Spinal cord (tissue), 10 donors: ENCODE measurements at places on chromosomes 4 and X. TPM values are rescaled to one million over a fixed set of nuclear protein-coding genes. Genes with fewer than 3 reads are reported as not detected.

DNA sequence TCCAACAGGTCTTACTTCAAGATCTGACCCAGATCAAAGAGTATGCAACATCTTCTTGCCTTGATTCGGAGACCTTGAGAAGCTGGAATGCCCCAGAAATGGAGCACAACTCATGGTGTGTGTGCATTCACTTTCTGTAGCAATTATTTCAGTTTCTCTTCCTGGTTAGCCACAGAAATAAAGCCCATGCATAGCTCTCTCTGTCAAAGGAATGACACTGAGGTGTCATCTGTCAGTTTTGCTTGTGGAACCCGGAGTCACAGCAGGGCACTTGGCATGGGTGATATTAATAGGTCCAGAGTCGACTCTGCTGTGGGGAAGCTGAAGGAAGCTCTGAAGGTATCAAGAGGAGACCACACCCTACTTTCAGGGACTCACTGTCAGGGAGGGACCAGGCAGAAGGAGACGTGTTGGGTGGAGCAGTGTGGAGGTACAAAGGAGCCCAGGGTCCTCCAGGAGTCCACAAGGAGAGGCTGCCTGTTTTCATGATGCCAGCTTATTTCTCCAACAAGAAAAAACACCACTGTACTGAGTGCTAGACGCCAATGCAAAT is 10.7 kb downstream of the CLNK start:
- H3K4me1 ChIP-seq = no peaks in the 10 kb centered on the region
- no peaks in the 10 kb centered on the region for H3K27me3 ChIP-seq
- no peak overlapping the region for H3K4me3 ChIP-seq
- DNase-seq = no peak
- H3K27ac ChIP-seq = no peak overlapping the region

DNA sequence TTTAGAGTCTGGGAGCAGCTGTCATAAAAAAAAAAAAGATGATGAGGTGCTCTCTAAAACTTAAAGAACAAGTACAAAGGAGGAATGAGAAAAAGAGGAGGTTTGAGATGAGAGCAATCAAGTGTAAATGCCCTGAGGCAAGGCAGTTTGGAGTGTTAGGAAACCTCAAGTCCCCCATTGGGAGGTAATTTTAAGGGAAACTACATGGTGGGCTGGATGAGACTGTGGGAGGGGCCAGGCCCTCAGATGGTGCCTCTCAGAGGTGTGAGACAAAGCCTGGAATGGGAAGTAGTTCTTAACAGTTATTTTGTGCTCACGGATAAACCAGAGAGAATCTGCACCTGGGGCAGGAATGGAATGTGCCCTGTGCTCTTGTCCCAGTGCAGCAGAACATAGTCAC is 1.9 kb upstream of the MAGEB3 start:
- H3K4me1 ChIP-seq = no peaks in the 10 kb centered on the region
- H3K27ac ChIP-seq = no peak overlapping the region
- DNase-seq = no peak
- no peaks in the 10 kb centered on the region for H3K27me3 ChIP-seq
- H3K4me3 ChIP-seq = no peak overlapping the region

Gene GABRQ
- total RNA-seq = 25.4 TPM

Gene ZNF630
- total RNA-seq = 4.7 TPM

GRCh38 chr4:24630937-24631336 is 46.6 kb upstream of the DHX15 start:
- H3K36me3 ChIP-seq = no peaks in the 10 kb centered on the region
- no peaks in the 10 kb centered on the region for H3K27me3 ChIP-seq
- H3K4me3 ChIP-seq = no peak overlapping the region
- no peak overlapping the region for H3K27ac ChIP-seq

GRCh38 chr4:168847771-168848502 is 162.1 kb downstream of the CBR4 start:
- peak overlapping the region; percentile 83 for H3K27ac ChIP-seq
- peaks cover 18% of the 10 kb centered on the region for H3K4me1 ChIP-seq
- no peaks in the 10 kb centered on the region for H3K36me3 ChIP-seq
- no peak for DNase-seq
- no peaks in the 10 kb centered on the region for H3K27me3 ChIP-seq

GRCh38 chr4:177182728-177183127 is 126.9 kb upstream of the NEIL3 start:
- H3K4me3 ChIP-seq = no peak overlapping the region
- no peaks in the 10 kb centered on the region for H3K36me3 ChIP-seq
- no peaks in the 10 kb centered on the region for H3K27me3 ChIP-seq
- no peaks in the 10 kb centered on the region for H3K4me1 ChIP-seq
- no peak for DNase-seq

- H3K36me3 ChIP-seq = no peaks in the 10 kb centered on the region
- no peak overlapping the region for H3K27ac ChIP-seq
- H3K4me3 ChIP-seq = no peak overlapping the region
- H3K27me3 ChIP-seq = no peaks in the 10 kb centered on the region
- DNase-seq = no peak
- no peaks in the 10 kb centered on the region for H3K4me1 ChIP-seq
These were observed 594.2 kb downstream of the STPG2 start for GRCh38 chr4:97548943-97549583.

GRCh38 chrX:47566841-47567240 is 5.8 kb downstream of the ARAF start:
- no peak overlapping the region for H3K27ac ChIP-seq
- peaks cover 10% of the 10 kb centered on the region for H3K4me1 ChIP-seq

DNA sequence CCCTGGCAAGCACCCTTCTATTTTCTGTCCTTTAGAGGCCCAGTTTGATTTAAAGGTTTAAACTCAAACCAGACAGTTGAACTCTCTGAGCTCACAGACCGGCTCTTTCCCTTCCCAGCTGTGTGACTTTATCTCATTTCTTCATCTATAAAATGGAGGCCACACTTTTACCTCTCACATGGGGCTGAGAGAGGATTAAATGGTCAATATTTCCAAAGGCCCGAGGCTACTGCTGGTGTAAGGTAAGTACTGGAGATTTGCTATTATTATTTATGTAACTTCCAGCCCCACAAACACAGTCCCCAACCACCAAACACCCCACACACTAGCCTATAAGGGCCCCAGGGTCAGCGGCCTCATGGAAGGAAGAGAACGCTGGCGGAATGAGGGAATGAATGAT is 13.6 kb upstream of the CYTL1 start:
- no peak overlapping the region for H3K4me3 ChIP-seq
- no peak for DNase-seq
- H3K4me1 ChIP-seq = peaks cover 9% of the 10 kb centered on the region
- H3K27ac ChIP-seq = no peak overlapping the region

DNA sequence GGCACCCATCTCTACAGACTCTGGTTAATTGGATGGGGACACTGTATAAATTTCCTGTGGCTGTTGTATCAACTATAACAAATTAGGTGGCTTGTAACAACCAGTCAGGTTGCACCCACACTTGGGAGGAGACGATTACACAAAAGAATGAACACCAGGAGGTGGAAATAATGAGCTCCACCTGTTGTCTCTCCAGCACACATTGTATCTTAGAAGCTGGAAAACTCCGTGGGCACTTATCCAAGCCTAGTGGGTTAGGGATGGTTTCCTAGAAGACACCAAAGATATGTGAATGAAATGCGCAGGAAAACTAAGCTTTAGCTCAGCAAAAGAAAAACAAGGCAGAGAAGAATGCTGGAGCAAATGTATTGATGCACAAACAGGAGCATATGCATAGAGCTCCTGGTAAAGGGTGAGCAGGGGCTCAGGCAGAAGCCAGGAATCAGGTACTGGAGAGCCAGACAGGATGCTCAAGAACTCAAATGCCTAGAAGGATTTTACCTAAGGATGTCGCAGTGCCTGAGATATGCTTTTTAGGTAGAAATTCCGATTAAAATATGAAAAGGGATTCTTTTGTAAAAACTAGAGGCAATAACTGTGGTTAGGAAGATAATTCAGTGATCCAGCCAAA is 111.7 kb downstream of the GALNTL6 start:
- no peak overlapping the region for H3K4me3 ChIP-seq
- no peaks in the 10 kb centered on the region for H3K4me1 ChIP-seq
- H3K27ac ChIP-seq = no peak overlapping the region
- DNase-seq = no peak
- H3K27me3 ChIP-seq = no peaks in the 10 kb centered on the region

DNA sequence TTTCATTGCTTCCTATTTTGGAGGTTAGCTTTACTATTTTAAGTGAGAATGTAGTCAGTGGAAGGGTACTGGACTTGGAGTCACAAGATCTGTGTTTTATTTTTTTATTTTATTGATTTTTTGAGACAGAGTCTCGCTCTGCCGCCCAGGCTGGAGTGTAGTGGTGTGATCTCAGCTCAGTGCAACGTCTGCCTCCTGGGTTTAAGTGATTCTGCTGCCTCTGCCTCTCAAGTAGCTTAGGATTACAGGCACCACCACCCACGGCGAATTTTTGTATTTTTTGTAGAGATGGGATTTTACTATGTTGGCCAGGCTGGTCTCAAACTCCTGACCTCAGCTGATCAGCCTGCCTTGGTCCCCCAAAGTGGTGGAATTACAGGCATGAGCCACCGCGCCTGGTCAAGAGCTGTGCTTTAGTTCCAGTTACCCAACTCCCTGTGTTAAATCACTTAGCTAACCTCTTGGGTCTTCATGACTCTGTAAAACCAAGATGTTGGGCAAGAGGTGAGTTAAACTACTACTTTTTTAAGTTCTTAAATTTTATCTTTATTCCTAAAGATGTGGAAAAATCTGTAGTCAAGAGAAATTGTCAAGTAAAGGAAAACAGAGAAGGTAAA is 11.2 kb downstream of the USP9X start:
- no peak for DNase-seq
- no peak overlapping the region for H3K27ac ChIP-seq
- H3K4me1 ChIP-seq = no peaks in the 10 kb centered on the region
- no peaks in the 10 kb centered on the region for H3K36me3 ChIP-seq
- peaks cover 8% of the 10 kb centered on the region for H3K27me3 ChIP-seq
- H3K4me3 ChIP-seq = no peak overlapping the region

Gene GAGE13
- total RNA-seq = not detected

Gene RPS6KA6
- total RNA-seq = 7.1 TPM

Gene CNKSR2
- total RNA-seq = 37.0 TPM

DNA sequence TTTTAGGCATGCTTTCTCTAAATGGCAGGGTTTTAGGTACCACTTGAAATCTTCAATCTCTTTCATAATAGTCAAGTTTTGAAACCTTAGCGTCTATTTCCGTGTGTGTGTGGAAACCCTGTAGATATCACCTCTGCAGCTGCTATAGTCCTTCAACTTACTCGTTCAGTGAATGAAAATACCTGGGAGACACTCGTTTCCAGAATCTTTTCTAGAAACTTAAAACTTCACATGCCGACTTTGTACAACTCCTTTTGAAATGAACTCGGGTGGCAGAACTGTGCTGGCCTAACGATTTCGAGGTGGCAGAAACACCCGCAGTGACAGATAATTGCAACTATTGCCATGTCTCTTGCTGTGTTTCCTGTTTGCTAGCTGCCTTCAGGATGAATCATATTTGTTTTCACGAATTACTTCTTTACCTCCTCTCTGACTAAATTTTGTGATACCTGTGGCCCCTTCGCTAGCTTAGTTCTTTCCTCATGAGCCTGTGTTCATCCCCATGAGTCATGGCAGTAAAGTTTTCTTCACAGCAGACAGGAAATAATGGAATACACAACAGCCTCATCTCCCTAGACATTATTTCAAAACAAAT is 104.7 kb upstream of the SMIM10 start:
- no peaks in the 10 kb centered on the region for H3K27me3 ChIP-seq
- H3K4me3 ChIP-seq = no peak overlapping the region
- H3K27ac ChIP-seq = no peak overlapping the region
- H3K4me1 ChIP-seq = no peaks in the 10 kb centered on the region
- no peak for DNase-seq

Gene SLC9B1
- 4.4 TPM for total RNA-seq

DNA sequence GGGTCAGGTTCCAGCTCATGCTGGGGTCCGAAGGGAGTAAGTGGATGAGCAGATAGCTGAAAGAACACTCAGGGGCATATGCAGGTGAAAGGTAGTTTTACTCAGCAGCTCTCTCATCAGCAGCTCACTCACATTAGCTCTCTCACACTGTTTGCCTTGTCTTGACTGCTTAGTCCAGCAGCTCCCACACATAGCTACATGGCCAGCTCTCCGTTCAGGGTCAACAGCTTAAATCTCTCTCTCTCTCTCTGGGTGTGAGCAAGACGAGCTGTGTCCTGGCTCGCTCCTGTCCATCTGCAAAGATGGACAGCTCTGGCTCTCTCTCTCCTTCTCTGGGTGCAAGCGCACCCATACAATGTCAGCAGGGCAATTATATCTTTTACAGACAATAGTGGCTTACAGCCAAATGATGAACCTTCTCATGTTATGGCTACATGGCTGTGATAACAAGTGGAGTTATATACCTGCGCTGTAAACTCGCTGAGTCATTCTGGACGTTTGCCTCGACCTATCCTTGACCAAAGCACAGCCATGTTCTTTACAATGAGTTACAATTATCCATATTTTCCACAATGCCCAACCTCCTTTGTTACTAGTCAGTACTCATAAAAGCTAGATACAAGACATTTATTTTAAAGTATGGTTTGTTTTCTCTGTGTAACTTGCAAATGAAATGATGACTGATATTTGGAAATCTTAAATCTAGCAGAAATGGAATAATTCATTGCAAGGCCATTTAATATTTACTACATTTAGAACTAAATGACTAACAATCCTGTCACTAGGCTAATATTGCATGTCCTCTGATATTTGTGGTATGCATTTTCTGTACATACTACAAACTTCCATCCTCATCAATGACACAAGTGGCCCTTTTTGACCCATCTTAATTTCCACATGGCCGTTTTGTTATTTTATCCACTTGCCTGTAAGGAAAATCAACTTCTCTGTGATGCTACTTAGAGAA is 9.3 kb downstream of the PAPSS1 start:
- H3K36me3 ChIP-seq = peaks cover 5% of the 10 kb centered on the region
- H3K27me3 ChIP-seq = no peaks in the 10 kb centered on the region
- no peak for DNase-seq
- H3K4me3 ChIP-seq = no peak overlapping the region

DNA sequence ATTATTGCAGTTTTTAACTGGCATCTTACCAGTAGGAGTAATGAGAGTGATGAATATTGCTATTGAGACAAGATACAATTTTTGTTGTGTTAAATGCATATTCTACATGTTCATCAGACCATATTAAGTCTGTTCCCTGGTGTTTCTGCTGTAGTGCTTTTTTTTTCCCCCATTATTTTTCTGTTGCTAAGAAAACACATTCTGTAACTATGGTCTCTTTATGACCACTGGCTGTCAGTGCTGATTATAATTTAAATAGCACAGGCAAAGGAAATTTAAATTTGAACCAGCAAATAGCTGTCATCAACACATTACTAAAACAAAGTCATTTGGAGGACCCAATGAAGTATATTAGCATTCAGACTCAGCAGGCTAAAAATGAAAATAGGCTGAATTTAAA is 98.3 kb upstream of the ANKRD50 start:
- no peak overlapping the region for H3K4me3 ChIP-seq
- H3K4me1 ChIP-seq = no peaks in the 10 kb centered on the region
- H3K27ac ChIP-seq = no peak overlapping the region
- no peaks in the 10 kb centered on the region for H3K27me3 ChIP-seq
- H3K36me3 ChIP-seq = no peaks in the 10 kb centered on the region

Gene UGT2A1
- 0.94 TPM for total RNA-seq

Gene CFAP47
- total RNA-seq = 16.8 TPM

Gene TMPRSS11A
- not detected for total RNA-seq

Gene NDNF
- total RNA-seq = 60.1 TPM

Gene PLS3
- total RNA-seq = 85.4 TPM
